Ascending aorta (tissue), 2 donors: ENCODE measurements at places on chromosomes 2 and 18. TPM values are rescaled to one million over a fixed set of nuclear protein-coding genes. Genes with fewer than 3 reads are reported as not detected.

CHRNG gene
- not detected for total RNA-seq

GRCh38 chr2:119196301-119197125 lies 27.1 kb upstream of the STEAP3 start:
- H3K27ac ChIP-seq = no peak overlapping the region
- H3K36me3 ChIP-seq = no peaks in the 10 kb centered on the region
- H3K4me3 ChIP-seq = no peak overlapping the region
- H3K27me3 ChIP-seq = no peaks in the 10 kb centered on the region

- no peak overlapping the region for H3K27ac ChIP-seq
- H3K27me3 ChIP-seq = no peaks in the 10 kb centered on the region
- H3K4me1 ChIP-seq = no peaks in the 10 kb centered on the region
- H3K36me3 ChIP-seq = no peaks in the 10 kb centered on the region
Observed at GRCh38 chr2:75099521-75099922, 99.8 kb downstream of the TACR1 start.

DNA sequence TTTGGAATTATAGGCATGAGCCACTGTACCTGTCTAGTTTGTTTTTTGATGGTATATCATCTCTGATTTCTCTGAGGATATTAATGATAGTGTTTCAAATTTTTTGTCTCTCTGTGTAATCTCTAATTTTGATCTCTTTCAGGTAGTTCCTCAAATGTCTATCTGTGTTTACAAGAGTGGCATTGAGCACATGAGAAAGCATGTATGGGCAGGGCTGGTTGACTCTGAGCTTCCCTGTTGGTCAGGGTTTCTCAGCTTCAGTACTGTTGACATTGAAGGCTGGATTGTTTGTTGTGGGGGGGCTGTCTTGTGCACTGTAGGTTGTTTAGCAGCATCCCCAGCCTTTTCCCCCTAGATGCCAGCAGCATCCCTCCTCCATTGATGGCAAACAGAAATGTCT lies 79.9 kb downstream of the TMEM247 start:
- no peak overlapping the region for H3K27ac ChIP-seq
- H3K36me3 ChIP-seq = peaks cover 8% of the 10 kb centered on the region
- H3K4me1 ChIP-seq = no peaks in the 10 kb centered on the region
- H3K4me3 ChIP-seq = no peak overlapping the region
- H3K27me3 ChIP-seq = no peaks in the 10 kb centered on the region
